ENCODE measurements at places on chromosomes 7 and 10.

DNA sequence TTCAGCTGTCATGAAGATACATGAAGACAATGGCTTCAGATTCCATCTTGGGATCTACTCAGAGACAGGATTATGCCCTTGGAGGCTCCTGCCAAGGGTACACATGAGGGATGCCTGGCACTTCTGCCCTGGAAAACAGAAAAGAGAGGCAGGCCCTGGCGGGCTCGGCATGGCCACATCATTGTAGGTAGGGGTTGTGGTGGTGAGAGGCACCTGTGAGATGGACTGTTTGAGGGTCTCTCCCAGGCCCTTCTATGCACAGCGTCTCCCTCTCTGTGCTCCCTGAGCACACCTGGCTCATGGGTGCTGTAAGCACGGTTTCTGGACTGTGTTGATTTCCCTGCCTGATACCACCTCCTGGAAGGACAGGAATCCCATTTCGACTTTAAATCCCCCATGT is 304.3 kb downstream of the GLRX3 start:
- no peak for DNase-seq

DNA sequence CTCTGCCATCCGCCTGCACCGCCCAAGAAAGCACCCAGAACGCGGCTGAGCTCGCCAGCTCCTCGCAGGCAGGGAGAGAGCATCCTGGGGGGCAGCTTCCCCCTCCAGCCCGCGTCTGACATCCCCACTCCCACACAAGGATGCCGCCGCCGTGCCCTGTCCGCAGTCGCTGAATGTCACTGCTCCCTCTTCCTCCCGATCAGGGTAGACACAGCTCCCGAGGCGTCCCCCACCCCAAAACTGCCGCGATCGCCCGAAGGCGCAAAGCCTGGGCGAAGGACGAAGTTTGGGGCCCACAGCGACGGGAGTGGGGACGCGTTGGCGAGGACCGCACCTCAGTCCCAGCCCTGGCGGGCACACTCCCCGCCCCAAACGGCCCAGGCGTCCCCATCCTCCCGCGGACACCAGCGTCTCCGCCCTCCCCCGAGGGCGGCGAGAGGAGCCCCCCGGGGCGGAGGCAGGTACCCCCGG is 1.5 kb upstream of the KAT6B start:
- DNase-seq: no peak

DNA sequence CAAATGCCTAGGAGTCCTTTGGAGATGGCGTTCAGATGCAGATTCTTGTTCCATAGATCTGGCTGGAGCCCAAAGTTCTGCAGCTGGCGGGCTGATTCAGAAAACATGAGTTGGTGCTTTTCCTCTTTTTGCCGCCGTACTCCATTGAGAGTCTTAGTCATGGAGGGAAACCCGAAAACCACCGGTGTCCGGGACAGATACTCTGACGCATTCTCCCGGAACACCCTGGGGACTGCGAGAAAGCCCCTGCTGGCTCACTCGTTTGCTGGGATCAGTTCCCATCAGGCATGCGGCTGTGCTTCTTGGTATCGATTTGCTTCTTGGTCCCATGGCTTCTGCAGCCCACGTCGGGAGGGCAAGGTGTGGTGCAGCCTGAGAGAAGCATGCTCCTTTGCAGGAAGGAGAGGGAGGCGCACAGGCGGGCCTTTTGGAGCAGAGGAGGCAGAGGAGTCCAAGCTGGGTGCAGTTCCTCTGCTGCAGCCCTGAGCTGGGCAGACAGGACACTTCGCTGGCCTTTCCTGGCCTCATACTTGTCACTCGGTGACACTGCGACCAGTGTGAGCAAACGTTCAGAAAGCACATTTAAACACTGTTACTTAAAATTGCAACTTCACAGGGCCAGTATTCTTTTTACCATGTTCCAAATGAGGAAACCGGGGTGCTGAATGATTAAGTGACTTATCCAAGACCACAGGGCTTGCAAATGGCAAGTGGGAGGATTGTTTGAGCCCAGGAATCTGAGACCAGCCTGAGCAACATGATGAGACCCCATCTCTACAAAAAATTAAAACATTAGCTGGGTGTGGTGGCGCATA is 30.6 kb upstream of the PFKFB3 start:
- no peak for DNase-seq

GRCh38 chr10:96665306-96665705 is 55.0 kb downstream of the PIK3AP1 start:
- no peak for DNase-seq

DNA sequence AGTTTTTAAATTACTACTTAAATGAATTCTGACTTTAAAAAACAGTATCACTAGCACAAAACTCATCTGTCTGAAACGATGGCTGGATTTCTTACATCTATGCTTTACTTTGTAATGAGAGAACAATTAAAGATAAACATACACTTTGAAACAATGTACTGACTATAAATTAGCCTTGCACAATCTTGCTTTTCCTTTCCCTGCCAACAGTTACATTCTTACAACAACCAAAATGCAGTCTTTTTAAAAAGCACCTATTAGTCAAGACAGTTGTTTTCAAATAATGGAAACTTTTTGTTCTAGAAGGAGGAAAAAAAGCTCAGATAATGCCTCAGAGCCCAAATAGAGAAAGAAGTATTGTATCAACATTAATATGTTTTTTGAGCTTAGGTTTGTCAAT is 153.3 kb downstream of the ELMO1 start:
- no peak for DNase-seq

DNA sequence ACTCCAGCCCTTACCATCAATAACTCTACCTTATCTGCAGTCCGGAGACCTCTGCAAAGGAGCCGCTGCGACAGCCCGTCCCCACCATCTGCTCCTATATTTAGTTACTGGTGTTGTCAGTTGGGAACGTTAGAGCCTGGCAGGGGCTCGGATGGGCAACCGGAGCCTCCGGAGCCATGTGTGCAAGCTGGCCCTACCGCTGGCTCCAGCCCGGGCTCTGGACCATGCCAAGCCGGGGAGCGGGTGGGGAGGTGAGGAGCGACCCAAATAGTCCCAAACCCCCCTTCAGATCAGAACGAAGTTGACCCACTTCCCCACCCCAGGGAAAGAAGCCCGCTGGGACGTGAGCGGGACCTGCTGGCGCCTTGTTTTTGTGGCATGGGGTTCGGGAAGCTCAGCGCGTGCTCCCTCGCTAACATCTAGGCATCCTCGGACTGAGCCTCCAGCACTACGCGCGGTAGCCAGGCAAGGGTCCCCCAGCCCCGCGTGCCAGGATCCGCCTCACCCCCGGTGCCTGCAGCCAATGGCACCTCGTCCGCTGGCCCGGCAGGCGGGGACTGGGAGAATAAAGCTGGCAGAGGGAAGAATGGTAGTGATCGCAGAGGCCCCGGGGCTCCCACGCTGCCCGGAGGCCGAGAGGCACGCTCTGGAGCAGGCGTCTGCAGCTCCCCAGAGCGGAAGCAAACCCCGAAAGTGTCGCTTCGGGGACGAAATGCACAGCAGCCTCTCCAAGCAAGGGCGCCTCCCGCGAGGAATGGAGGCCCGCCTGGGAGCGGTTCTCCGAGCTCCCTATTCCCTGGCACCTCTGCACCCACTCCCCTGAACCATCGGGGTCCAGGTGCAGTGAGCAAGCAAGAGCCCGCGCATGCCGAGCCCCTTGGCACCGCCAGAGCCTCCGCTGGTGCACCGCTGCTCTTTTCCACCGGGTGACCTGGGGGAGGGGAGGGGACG is 679 bp downstream of the LRRC20 start:
- DNase-seq: no peak

DNA sequence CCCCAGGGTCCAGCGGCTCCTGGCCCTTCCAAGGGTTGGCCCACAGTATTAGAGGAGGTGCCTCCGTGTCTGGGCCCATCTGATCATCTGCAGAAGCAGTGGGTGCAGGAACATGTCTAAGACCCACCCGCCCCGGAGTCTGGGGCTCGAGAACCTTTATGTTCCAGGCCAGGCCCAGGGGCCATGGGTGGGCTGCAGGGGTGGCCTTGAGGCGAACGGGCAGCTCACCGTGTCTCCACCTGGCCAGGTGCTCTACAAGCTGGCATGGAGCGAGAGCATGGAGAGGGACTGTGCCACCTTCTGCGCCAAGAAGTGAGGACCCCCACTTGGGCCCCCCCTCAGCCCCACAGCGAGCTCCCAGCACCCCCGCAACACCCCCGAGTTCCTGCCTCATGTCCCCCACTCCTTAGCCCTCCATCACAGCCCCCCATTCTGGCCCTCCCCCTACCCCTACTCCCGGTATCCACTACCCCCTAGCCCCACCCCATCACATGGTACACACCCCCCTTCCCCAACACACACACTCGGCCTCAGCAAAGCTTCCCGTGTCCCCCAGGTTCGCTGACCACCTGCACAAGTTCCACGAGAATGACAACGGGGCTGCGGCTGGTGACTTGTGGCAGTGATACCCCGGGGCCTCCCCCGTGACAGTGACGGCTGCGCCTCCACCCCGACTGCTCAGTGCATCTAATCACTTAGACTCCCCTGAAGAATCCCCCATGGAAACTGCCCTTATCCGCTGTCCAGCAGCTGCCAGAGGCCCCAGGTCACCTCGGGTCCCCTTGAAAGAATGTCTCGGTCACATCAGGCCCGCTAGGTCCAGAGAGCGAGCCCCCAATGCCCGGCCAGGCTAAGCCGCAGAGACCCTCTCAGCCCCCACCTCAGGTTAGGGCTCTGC is 4.0 kb upstream of the SH2B2 start:
- DNase-seq: no peak
